ENCODE measurements at places on chromosomes 13 and 19. TPM values are rescaled to one million over a fixed set of nuclear protein-coding genes. Genes with fewer than 3 reads are reported as not detected.

The MAG gene
- 1.3 TPM for polyA plus RNA-seq

- DNase-seq = no peak
Measured at GRCh38 chr19:46578450-46578849, 22.7 kb upstream of the CALM3 start.

DNA sequence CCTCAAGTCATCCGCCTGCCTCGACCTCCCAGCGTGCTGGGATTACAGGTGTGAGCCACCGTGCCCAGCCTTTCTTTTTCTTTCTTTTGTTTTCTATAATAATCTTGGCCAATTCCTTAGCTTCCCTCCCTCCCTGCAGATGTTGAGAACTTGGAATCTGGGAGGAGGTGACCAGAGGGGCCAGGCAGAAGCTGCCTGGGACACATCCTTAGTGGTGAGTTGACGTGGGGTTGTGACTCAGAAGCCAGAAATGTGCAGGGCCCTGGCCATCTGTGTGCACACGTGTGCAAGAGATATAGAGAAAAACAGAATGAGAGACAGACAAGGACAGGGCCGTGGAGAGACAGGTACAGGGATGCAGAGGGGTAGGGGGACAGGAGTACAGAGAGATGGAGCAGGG is 154.3 kb downstream of the SIPA1L3 start:
- peak; percentile 70 for DNase-seq

DNA sequence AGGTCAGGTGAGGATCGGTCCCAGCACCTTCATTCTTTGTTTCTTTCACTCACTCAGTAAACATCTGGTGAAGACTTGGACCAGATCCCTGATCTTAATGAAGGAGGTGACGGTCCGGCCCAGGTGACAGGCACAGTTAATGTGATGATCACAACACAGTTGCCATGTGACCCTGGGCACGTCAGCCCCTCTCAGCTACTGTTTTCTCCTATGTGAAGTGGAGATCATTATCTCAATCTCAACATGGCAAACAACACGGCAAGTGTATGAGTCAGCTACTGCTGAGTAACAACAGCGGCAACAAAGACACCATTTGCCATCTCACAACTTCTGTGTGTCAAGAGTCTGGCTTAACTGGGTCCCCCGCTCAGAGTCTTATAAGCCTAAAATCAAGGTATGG is 74.6 kb downstream of the GNG7 start:
- no peak for DNase-seq

GRCh38 chr19:40304306-40304705 is 19.2 kb upstream of the AKT2 start:
- no peak for DNase-seq
